ENCODE measurements at places on chromosomes 16 and 17.

DNA sequence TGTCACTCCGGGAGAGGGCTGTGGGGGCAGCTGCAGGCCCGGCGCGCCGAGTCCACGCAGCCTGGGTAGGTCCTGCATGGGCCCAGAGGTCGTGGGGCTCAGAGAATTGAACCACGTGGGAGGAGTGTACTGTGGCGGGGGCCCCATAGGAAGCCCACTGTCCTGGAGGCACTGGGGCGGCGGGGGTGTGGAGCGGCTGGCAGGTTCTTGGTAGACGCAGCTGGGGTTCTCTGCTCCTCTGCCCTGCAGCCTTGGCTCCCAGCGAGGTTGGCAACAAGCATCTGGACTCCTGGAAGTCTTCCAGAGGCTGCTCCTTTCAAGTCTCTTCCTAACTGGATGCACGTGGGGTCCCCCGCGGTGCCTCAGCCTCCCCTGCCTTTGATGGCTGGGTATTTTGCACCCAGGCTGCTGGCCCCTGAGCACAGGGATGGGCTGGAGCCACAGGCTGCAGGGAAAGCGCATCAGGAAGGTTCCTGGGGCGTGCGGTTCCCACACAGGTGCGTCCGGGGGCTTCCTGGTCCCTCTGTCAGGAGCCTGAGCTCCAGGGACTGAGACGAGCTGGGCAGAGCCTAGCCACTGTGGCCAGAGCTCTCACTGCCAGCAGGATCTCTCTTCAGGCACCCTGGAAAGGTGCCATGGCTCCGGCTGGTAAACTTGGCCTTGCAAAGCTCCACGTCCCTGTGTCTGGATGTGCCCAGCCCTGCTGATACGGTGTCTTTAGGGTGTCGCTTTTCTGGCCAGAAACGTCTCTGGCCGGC lies 9.3 kb downstream of the KCTD5 start:
- DNase-seq = no peak

GRCh38 chr16:73713251-73713650 lies 583.4 kb upstream of the PSMD7 start:
- no peak for DNase-seq

DNA sequence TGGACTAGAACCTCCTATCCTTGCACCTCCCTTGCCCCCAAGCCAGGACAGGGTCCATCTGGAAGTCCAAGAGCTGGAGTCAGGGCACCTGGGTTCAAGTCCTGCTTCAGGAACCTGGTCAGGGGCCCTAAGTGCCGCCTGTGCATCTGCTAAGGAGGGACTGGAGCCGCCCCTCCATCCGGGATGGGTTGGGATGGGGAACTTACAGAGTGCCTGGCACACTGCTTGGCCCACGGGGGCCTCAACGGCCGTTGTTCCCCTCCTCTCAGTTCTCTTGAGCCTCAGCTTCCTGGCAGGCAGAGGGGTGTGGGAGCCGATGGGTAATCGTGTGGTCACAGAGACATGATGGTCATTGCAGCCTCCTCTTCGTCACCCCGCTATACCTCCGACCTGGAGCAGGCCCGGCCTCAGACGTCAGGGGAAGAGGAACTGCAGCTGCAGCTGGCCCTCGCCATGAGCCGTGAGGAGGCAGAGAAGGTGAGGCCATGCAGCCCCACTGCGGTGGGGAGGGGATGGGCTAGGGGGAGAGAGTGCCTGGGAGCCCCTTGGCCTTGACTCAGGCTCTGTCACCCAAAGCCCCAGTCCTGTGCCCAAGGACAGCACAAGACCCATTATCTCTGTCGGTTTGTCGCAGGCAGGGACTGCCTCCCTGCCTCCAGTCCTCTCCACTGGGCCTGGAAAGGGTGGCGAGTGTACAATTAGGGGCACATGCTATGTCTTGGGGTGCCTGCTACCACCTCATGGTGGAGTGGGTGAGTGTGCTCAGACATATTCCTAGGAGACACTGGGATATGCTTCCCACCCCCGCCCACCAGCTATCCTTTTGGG lies 5.4 kb downstream of the EPN3 start:
- DNase-seq = no peak

GRCh38 chr16:85768199-85768598 lies 17.3 kb upstream of the C16orf74 start:
- DNase-seq = no peak

DNA sequence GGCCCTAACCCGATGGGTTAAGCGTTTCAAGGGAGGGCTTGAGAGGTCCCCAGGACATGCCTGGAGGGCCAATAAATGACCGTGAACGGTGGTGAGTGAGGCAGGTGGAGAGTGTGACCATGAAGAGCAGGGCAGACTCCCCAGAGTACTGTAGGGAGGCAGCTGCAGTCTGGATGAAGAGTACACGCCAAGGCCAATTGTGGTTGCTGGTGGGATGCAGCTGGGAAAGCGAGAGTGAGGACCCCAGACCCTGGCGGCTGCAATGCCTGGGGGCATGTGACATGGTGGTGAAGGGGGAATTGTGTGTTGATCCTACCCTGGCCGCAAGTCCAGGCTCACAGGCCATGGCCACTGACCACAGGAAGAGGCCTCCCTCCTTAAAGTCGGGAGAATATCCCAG lies 62.9 kb downstream of the TMEM235 start:
- DNase-seq = no peak

DNA sequence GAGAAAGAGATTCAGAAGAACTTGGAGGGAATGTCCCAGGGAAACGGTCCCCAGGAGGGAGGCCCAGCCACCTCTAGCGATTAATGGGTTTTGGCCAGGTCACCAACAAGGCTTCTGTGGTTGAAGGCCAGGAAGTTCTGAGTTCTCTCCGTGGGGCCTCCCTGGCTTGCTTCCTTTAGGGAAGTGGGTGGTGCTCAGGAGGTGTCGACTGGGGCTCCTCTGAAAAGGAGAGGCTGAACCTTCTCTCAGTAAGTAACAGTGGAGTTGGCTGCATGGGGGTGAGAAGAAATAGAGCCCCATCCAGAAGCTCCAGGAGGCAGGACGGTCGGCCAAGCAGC lies 77.1 kb upstream of the GSE1 start:
- DNase-seq = no peak

- no peak for DNase-seq
Observed at GRCh38 chr17:15413101-15413771, 54.2 kb downstream of the CDRT4 start.

DNA sequence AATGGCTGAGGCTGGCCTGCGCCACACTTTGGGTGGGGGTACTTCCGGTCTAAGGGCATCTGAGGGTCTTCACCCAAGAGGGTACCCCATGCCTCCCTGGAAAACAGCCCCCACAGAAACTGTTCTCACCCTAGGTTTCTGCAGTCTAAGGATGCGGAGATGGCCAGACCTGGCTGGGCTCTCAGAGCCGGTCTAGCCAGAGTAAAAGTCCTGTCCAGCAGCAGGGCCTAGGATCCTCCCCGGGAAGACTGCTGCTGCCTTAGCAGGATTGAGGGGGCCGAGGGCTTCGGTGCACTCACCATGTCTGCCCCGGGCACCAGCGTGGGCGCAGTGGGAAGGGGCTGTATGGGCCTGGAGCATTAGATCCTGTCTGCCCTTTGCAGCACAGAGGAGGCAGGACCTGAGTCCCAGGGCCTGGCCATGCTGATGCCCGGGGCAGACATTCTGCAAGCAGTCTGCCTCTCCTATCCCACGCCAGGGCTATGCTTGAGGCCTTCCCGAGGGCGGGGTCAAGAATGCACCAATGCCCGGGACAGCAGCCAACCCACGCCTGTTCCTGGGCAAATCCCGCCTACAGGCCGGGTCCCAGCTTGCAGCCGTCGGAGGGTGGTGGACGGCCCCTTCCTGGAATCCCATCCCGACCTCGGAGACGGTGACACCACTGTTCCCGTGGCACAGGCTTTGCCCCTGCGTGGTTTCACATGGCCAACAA lies 54.7 kb downstream of the CBFA2T3 start:
- DNase-seq = no peak

GRCh38 chr16:56635441-56635967 lies 3.0 kb upstream of the MT1A start:
- DNase-seq = no peak

DNA sequence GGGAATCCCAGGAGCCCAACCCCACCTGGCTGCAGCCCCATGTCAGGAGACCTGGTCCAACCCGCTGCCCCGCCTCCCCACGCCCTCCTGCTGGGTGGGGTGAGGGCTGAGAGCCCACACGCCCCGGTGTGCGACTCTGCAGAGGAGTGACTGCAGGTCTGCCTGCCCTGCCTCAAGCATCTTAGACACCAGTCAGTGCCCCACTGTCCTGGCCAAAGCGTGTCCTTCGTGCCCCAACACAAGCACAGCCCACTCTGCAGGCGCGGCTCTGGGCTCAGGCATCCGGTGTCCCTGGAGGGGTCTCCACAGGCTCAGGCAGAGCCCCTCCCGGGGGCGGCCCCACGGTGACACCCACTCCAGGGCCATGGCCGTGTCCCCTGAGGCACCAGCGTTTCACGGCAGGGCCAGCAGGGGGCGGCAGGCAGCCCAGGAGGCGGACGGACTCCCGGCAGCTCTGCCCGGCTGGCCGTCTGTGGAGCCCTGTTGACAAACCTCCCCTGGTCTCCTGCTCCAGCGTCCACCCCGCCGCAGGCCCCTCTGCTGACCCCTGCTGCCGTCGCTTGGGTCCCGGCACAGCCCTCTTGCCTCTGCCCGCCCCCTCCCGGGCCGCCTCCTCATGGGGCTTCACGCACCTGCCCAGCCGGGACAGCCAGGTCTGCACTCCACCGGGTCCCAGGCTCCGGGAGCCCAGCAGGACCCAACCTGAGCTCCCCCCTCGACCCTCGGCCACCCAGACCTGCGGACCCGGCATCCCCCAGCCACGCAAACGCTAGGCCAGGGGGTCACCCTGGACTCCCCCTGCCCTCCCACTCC lies 8.6 kb upstream of the UBE2I start:
- DNase-seq = peak; percentile 75

- no peak for DNase-seq
Observed at GRCh38 chr17:79803421-79803996, 6.6 kb upstream of the CBX8 start.

DNA sequence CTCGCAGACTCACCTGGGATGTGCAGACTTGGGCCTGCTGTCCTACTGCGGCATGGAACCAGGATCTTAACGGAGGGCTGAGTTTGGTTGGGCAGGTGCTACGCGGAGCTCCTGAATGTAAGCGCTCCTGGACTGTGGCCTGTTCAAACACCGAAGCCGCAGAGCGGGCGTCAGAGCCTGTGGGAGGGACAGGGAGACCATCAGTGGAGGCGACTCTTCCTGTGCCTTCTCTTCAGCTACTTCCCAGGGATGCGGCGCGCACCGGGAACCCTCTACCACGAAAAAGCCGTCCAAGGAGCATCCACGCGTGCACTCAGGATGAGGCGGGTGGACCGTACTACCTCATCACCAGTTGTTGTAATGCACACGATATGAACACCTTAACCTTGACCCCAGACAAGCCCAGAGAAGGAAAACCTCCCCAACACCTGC lies 2.0 kb downstream of the USP36 start:
- DNase-seq = no peak

DNA sequence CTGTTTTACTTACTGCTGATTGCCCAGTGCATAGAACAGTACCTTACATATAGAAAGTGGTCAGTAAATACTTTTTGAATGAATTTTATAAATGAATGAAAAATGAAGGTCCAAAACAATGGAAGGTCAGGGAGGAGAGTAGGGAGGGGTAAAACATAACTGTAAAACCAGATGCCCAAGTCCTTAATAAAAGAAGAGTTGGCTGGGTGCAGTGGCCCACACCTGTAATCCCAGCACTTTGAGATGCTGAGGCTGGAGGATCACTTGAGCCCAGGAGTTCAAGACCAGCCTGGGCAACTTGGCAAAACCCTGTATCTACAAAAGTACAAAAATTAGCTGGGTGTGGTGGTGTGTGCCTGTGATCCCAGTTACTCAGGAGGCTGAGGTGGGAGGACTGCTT lies 108.2 kb downstream of the BRIP1 start:
- no peak for DNase-seq

- DNase-seq = no peak
Observed at GRCh38 chr16:72621651-72622050, 426.3 kb downstream of the ZFHX3 start.

GRCh38 chr16:24729951-24730815 lies 732 bp downstream of the TNRC6A start:
- no peak for DNase-seq

- DNase-seq = peak; percentile 76
Observed at GRCh38 chr17:32486701-32487472, at the start of gene CDK5R1. Gene CDK5R1 (plus strand): TSS chr17:32486993. CDS start chr17:32487621, 628 bp downstream.

- DNase-seq = no peak
Observed at GRCh38 chr16:60731329-60732050, 1304.7 kb downstream of the CDH8 start.

DNA sequence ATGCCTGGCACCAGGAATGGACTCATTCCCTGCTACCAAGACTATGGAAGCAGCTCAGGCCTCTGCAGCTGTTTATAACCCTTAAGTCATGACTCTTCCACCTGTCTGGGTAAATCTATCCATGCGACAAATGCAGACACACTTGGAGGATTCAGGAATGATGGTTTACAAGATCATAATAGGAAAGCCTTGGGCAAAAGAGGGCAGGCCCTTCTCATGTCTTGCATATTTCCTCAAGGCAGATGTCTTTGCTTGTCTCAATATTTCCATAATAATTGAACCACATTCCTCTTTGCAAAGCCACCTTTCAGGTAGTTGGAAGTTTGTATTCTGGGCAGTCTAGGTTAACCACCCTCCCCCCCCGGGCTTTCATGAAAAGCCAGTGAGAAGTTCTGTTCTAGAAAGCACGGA lies 884 bp upstream of the JPT1 start:
- DNase-seq = no peak

GRCh38 chr17:42573095-42573494 lies 4.4 kb downstream of the PSMC3IP start:
- no peak for DNase-seq

DNA sequence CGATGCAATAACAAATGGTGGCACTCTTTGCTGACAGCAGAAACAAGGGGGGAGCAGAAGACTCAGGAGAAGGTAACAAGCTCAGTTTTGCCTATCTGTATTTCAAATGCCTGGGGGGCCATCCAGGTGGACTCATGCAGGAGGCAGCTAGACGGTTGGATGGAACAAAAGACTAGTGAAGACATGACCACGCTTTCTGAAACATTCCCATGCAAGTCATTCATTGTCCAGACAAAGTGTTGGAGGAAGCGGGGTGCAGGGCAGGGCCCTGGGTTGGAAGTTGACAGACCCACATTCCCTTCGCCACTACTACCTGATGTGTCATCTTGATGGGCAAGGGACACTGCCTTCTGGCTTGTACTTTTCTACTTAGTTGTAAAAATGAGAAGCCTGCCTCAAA lies 29.8 kb upstream of the CRYBA1 start:
- no peak for DNase-seq

DNA sequence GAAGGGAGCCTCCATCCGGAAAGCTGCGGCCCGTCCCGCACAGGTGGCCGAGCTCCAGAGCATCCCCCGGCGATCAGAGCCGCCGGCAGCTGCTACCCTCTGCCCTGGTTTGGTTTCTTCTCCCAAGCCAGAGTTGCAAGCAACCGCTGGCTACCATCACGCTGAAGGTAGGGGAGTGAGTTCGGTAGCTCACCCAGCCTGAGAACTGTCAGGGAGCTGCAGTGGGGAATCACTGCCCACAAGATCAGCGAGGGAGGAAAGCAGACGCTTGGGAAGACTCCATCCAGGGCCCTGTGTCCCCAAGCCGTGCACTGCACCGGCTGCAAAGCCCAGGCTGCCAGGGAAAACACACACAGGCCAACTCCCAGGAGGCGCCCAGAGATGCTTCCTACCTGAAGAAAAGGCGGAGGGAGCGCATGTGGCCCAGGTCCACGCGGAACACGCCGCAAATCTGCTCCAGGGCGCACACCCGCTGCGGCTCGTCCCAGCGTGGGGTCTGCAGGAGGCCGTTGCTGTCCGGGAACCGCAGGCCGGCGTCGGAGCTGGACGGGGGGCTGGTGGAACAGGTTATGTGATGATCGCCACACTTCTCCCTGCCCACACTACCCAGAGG lies 83.3 kb downstream of the TBC1D16 start:
- no peak for DNase-seq

GRCh38 chr16:27485126-27485525 lies 64.6 kb downstream of the GTF3C1 start:
- DNase-seq = no peak

GRCh38 chr17:9185142-9185541 lies 163.8 kb downstream of the NTN1 start:
- no peak for DNase-seq

Measured in stimulated activated CD4-positive, alpha-beta T cell treated with anti-CD3 and anti-CD28 coated beads, Interleukin-1b, Interleukin-23, amount 100 ng/mL, for 48 hours (primary cell).